Cardiac muscle cell (in vitro differentiated cells and primary cell): ENCODE measurements at places on chromosomes 11 and 22.

GRCh38 chr11:27514076-27514475, 7.5 kb upstream of the LIN7C start:
- DNase-seq: no peak

DNA sequence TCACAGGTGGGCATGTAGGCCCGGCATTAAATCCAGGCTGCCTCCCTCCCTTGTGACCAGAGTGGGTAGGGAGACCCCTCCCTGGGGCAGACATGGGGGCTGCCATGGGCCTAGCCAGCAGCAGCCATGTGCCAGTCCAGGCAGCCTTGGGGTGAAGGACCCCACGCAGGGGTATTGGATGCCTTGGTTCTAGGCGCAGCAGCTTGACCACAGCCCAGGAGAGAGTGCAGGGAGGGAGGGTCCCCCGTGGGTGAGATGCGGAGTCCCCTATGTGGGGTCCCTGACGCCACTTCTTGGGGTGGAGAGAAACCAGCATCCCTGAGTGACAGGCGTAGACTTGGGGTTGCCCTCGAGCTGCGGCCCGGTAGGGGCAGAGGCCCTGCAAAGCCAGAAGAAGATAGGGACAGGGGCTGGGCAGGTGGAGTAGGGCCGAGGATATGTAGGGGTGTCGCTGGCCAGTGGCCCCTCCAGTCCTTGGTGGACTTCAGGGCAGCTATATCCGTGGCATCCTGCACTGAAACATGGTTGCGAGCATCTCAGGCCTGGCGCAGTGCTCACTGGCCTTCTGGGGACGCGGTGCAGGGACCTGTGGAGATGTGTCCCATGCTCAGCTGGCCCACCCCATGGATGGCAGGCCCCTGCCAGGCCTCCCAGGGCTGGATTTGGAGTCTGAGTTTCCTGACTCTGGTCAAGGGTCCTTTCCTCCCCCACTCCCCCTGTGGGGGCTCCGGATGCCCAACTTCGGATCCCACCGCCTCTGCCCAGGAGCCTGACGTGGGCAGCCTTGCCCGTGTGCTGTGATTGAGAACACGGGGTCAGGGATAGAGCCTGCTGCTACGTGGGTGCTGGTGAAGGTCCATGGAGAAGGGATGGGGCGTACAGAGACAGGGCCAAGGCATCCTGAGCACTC, 1179.8 kb downstream of the BRD1 start:
- DNase-seq: no peak

DNA sequence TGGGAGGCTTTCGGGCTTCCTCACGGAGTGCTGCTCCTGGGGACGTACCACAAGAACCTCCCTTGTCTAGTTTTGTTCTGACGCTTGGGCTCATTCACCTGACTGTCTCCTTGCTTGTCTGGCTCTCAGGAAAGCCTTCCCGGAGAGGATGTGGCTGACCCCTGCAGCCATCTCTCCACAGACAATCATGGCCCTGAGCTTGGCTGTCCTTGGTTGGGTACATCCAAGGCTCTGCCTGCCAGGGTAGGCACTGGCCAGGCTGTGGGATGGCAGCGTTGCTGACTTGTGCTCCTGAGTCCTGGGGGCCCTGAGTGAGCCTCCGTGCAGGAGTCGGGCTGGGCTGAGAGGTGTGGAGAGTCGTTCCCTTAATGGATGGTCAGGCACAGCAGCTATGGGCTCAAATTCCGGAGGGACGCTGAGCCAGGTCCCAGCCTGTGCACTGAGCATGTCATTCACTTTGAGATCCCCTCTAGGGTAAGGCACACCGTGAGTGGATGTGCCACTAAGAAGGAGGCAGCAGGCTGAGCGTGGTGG, 32.8 kb downstream of the BCR start:
- DNase-seq: no peak

- no peak for DNase-seq
These were observed 63.2 kb upstream of the HSPA8 start for GRCh38 chr11:123125169-123125568.

DNA sequence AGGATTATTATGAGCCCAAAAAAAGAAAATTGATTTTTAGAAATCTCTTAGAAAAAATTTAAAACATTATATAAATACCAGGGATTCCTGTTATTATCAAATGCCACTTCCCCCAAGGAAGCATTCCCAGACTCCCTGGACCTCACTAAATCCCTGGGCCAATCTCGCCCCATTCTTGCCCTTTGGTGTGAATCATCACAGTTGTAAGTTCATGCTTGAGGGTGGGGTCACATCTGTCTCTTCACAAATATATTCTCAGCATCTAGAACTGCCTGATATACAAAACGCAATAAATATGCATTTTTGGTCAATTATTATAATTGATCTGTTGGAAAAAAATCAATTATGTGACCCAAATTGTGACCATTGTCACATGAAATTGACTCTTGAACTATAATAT, 8.3 kb upstream of the OR4D6 start:
- no peak for DNase-seq

DNA sequence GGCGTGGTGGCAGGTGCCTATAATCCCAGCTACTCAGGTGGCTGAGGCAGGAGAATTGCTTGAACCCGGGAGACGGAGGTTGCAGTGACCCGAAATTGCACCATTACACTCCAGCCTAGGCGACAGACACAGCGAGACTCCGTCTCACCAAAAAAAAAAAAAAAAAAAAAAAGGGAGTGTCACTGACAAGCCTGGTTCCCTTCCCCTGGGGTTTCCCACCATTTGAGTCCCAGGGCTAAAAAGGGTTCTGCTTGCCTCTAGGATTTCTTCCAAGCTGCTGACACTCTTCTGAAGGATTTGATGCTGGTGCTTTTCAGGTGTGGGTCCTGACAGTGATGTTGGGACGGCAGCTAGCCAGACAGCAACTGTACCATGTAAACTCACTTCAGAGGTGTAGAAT, 1.3 kb upstream of the CCDC88B start:
- no peak for DNase-seq
